ENCODE measurements at places on chromosomes 5 and 9. TPM values are rescaled to one million over a fixed set of nuclear protein-coding genes. Genes with fewer than 3 reads are reported as not detected.

- no peak for DNase-seq
Observed at GRCh38 chr5:157161996-157162395, 4.1 kb downstream of the GARIN3 start.

- no peak for DNase-seq
Observed at GRCh38 chr9:105205787-105206495, 38.5 kb upstream of the SLC44A1 start.

GRCh38 chr5:137091472-137091871 lies 407.7 kb downstream of the SPOCK1 start:
- DNase-seq, result no peak

DNA sequence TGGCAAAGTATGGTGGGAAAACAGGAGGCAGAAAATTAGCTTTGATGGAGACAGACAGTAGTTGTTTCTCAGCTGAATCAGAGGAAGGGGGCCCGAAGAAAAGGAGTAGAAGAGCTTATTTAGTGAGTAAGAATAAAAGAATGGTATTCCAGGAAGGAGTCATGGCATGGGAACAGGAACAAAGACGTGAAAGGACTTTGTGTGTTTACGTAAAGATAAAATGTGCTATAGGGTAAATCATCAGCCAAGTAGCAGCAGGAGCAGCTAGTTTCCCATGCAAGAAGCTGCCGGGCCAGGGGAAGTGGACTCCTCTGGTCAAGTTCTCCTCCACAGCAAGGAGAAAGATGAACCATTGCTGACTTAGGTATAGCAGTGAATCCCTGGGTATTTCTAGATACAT lies 454.5 kb downstream of the HINT1 start:
- no peak for DNase-seq

Gene FAM53C
- polyA plus RNA-seq, result 29.7 TPM

Gene CDC25C
- polyA plus RNA-seq, result 6.8 TPM

Data from right renal cortex interstitium (tissue), 3 donors.